Effector memory CD8-positive, alpha-beta T cell (primary cell): ENCODE measurements at places on chromosomes 1 and 21.

GRCh38 chr1:68180441-68181164, 51.7 kb downstream of the WLS start:
- H3K4me3 ChIP-seq: no peak overlapping the region
- DNase-seq: no peak
- H3K4me1 ChIP-seq: no peaks in the 10 kb centered on the region

- H3K27me3 ChIP-seq: peaks cover 41% of the 10 kb centered on the region
- H3K36me3 ChIP-seq: peaks cover 2% of the 10 kb centered on the region
- no peak overlapping the region for H3K27ac ChIP-seq
- DNase-seq: no peak
- H3K4me1 ChIP-seq: no peaks in the 10 kb centered on the region
- H3K4me3 ChIP-seq: no peak overlapping the region
Observed at GRCh38 chr1:30253807-30254440, 469.5 kb downstream of the MATN1 start.

DNA sequence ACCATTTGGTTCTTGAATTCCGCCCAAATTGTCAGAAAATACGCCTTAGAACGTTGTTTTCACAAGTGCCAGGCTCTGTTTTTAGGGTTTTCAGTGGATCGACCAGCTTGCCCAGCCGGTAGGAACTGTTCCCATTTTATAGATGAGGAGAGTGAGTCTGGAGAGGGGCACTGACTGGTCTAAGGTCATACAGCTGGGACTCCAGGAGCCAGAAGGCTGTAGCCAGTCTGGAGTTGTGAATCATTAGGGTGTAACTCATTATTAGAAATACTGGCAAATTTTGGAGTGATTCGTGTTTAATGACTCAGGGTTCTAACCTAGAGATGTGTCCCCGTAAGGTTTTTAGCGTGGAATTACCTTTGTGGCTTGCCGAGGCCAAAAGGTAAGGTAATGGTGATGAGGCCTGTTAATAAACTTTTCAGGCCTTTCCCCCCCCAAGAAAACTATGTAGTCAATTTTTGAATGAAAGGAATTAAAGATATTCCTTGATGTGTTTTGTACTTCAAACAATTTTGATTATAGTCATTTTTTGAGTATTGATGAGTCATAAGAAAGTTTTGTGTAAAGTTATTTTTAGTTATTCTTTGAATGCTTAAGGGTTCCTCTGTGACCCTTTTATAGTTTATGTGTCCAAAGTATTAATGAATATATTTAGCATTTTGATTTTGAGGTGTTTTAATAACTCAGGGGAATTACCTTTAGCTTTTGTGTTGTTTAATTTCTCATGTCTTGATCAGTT, 2.1 kb downstream of the DYRK1A start:
- H3K4me1 ChIP-seq: peaks cover 37% of the 10 kb centered on the region
- H3K4me3 ChIP-seq: peak overlapping the region; percentile 79
- H3K27ac ChIP-seq: peak overlapping the region; percentile 89
- no peaks in the 10 kb centered on the region for H3K27me3 ChIP-seq
- no peak for DNase-seq

- no peak overlapping the region for H3K27ac ChIP-seq
- H3K4me3 ChIP-seq: no peak overlapping the region
- peaks cover 2% of the 10 kb centered on the region for H3K36me3 ChIP-seq
- H3K4me1 ChIP-seq: no peaks in the 10 kb centered on the region
- no peaks in the 10 kb centered on the region for H3K27me3 ChIP-seq
Observed at GRCh38 chr1:171913385-171913784, 72.1 kb downstream of the DNM3 start.

DNA sequence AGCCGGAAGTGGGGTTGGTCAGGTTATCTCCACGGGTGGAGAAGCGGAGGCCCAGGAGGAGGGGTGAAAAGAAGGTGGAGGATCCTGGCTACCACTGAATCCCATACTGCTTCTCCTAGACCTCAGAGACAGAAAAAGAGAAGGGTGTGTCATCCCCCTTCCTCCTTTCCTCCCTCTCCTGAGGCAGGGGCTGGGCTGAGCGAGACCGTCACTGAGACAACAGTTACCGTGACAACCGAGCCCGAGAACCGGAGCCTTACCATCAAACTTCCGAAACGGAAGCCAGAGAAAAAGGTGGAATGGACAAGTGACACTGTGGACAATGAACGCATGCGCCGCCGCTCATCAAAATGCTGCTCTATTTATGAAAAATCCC, 42.1 kb upstream of the NBPF3 start:
- peaks cover 20% of the 10 kb centered on the region for H3K27me3 ChIP-seq
- peak overlapping the region; percentile 74 for H3K4me3 ChIP-seq
- no peak for DNase-seq
- H3K36me3 ChIP-seq: peaks cover 5% of the 10 kb centered on the region
- H3K27ac ChIP-seq: peak overlapping the region; percentile 59

DNA sequence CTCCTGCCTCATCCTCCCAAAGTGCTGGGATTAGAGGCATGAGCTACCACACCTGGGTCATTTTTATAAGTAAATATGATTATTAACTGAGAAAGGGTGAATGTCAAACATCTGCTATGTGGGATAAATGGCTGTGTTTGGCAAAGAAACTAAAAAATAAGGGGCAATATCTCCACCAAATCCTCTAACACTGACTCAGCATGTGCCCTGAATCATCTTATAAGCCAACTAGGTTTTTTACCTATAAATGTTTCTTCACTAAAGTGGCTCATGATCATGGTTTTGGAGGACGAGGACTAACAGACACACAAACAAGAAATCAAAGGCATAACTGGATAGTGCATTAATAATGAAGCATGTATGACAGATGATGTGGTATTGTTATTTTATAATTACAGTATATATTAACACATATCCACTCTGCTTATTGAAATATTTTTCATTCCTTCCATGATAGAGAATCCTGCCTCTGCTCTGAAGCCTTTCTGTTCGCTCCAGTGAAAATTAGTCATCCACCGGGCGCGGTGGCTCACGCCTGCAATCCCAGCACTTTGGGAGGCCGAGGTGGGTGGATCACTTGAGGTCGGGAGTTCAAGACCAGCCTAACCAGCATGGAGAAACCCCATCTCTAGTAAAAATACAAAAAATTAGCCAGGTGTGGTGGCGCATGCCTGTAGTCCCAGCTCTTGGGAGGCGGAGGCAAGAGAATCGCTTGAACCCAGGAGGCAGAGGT, 11.7 kb upstream of the ARHGAP29 start:
- no peak overlapping the region for H3K4me3 ChIP-seq
- peaks cover 11% of the 10 kb centered on the region for H3K4me1 ChIP-seq
- no peak for DNase-seq
- H3K36me3 ChIP-seq: peaks cover 2% of the 10 kb centered on the region
- H3K27ac ChIP-seq: no peak overlapping the region

- no peak for DNase-seq
- no peak overlapping the region for H3K27ac ChIP-seq
- no peaks in the 10 kb centered on the region for H3K36me3 ChIP-seq
- H3K27me3 ChIP-seq: no peaks in the 10 kb centered on the region
- H3K4me3 ChIP-seq: no peak overlapping the region
Observed at GRCh38 chr21:30209601-30210000, 6.3 kb downstream of the CLDN8 start.

GRCh38 chr1:3275471-3276340, 178.8 kb upstream of the ARHGEF16 start:
- no peaks in the 10 kb centered on the region for H3K36me3 ChIP-seq
- DNase-seq: no peak
- no peaks in the 10 kb centered on the region for H3K27me3 ChIP-seq
- H3K4me1 ChIP-seq: no peaks in the 10 kb centered on the region
- H3K4me3 ChIP-seq: no peak overlapping the region

GRCh38 chr21:25995278-25995677, 175.3 kb downstream of the APP start:
- DNase-seq: no peak
- H3K4me1 ChIP-seq: no peaks in the 10 kb centered on the region
- no peaks in the 10 kb centered on the region for H3K36me3 ChIP-seq
- no peaks in the 10 kb centered on the region for H3K27me3 ChIP-seq
- no peak overlapping the region for H3K4me3 ChIP-seq

DNA sequence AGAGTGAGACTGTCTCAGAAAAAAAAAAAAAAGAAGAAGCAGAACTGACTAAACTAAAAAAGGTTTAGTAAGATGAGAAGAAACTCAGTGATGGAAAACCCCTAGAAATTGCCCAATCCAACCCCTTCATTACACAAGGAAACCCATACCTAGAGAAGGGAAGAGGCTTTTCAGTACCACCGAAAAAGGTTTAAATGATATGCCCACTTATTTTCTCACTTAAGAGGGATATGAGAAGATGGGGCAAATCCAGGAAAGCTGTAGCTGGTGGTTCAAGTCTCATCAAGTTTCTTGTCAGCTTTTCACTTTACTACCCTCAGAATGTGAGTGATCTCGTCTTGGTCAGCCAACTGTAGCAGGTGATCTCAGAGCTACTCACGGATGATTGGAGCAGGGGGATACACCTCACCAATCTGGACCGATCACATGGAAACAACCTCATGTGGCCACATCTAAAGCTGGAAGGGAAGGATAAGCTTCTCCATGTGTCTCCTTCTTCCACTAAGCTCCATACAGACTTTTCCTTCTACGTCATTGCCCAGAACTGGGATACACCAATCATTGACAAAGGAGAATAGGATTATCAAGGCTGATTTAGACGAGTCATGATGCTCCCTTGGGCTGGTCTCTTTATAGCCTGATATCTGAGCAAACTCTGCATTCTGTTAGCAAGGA, 126.7 kb upstream of the POU3F1 start:
- H3K4me1 ChIP-seq: no peaks in the 10 kb centered on the region
- no peaks in the 10 kb centered on the region for H3K27me3 ChIP-seq
- H3K4me3 ChIP-seq: no peak overlapping the region
- no peak overlapping the region for H3K27ac ChIP-seq

- no peaks in the 10 kb centered on the region for H3K4me1 ChIP-seq
- no peak overlapping the region for H3K27ac ChIP-seq
- no peak overlapping the region for H3K4me3 ChIP-seq
- peaks cover 20% of the 10 kb centered on the region for H3K27me3 ChIP-seq
Observed at GRCh38 chr1:56534130-56534651, 45.2 kb downstream of the PLPP3 start.

DNA sequence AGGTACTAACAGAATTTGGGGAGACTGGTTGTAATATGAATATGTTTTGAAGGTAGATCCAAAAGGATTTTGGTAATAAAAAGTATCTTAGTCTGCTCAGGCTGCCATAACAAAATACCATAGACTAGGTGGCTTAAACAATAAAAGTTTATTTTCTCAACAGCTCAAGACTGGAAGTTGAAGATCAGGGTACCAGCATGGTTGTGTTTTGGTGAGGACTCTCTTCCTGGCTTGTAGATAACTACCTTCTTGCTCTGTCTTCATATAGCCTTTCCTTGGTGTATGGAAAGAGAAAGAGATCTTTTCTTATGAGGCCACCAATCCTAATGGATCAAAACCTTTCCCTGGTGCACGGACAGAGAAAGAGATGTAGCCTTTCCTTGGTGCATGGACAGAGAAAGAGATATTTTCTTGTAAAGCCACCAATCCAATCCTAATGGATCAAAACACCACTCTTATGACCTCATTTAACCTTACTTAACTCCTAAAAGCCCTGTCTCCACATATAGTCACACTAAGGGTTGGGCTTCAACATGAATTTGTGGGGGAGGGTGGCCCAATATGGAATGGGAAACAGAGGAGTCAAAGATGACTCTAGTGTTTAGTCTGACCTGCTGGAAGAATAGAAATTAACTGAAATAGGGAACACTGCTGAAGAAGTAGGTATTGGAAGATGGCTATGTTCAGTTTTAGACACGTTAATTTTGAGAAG, 5.4 kb upstream of the TSNAX start:
- peaks cover 7% of the 10 kb centered on the region for H3K4me1 ChIP-seq
- no peak overlapping the region for H3K4me3 ChIP-seq
- peaks cover 7% of the 10 kb centered on the region for H3K27me3 ChIP-seq
- no peak for DNase-seq
- no peak overlapping the region for H3K27ac ChIP-seq
- H3K36me3 ChIP-seq: peaks cover 5% of the 10 kb centered on the region

DNA sequence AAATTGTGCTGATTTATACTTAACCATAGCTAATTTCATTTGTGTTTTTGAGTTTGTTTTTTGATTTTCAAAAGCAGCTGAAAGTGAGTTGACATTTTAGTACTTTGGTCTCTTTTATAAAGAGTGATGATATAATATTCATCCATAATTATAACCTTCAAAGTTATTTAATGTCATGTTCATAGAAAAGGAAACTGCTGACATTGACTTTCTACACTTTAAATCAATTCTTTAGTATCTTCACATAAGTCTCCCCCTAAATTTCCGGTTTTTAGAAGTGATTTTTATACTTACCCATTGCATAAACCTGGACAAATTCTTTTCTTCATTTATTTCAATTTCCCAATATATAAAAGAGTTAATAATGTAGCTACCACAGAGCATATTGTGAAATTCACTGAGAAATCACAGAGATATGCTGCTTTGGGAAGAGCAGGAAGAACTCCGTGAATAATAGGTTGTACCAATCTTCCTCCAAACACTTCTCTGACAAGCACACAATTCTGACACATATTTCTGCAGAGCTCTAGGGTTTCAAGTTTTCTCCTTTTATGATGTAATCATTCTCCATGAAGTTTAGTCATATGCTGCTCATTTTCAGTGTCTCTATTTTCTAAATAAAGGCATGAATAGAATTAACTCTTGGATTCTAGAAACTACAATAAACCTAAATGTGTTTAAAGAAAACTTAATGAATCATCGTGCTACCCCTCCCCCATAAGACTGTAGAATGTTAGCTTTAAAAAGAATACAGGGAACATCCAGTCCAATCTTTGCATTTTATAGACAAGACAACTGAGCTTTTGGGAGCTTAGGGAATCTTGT, 25.6 kb upstream of the CDC42BPA start:
- no peak for DNase-seq
- no peaks in the 10 kb centered on the region for H3K4me1 ChIP-seq

DNA sequence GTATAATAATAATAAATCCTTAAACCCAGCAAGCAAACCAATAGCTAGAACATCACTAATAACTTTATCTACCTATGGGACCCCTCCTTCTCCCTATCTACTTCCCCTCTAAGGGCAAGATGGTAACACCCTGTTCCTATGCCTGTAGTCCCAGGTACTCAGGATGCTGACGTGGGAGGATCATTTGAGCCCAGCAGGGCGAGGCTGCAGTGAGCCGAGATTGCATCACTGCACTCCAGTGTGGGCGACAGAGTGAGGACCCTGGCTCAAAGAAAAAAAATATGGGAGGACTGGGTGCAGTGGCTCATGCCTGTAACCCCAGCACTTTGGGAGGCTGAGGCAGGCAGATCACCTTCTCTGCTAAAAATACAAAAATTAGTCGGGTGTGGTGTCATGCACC, 143.1 kb upstream of the SLC45A1 start:
- H3K27me3 ChIP-seq: no peaks in the 10 kb centered on the region
- H3K36me3 ChIP-seq: peaks cover 4% of the 10 kb centered on the region
- no peak overlapping the region for H3K27ac ChIP-seq
- no peak overlapping the region for H3K4me3 ChIP-seq
- peaks cover 8% of the 10 kb centered on the region for H3K4me1 ChIP-seq
- DNase-seq: no peak

DNA sequence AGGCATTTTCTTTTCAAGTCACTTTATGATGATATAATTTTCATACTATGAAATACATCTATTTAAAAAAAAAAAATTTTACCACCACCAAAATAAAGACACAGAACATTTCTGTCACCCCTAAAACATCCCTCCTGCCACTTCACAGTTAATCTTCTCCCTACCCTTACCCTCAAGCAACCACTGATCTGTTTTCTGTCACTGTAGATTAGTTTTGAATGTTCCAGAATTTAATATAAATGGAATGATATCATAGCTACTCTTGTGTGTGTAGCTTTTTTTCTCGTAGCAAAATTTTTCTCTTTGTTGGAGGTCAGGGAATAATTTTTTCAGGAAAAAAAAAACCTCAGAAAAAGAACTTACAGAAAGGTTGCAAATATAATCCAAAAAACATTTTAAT, 152.7 kb downstream of the RHOU start:
- peaks cover 4% of the 10 kb centered on the region for H3K4me1 ChIP-seq
- H3K4me3 ChIP-seq: no peak overlapping the region
- H3K27ac ChIP-seq: no peak overlapping the region
- H3K27me3 ChIP-seq: peaks cover 15% of the 10 kb centered on the region
- DNase-seq: no peak
